Hematopoietic multipotent progenitor cell treated with erythropoietin and hydrocortisone succinate and interleukin-3 and kit ligand, for 15 days (in vitro differentiated cells): ENCODE measurements at places on chromosomes 4 and X.

DNA sequence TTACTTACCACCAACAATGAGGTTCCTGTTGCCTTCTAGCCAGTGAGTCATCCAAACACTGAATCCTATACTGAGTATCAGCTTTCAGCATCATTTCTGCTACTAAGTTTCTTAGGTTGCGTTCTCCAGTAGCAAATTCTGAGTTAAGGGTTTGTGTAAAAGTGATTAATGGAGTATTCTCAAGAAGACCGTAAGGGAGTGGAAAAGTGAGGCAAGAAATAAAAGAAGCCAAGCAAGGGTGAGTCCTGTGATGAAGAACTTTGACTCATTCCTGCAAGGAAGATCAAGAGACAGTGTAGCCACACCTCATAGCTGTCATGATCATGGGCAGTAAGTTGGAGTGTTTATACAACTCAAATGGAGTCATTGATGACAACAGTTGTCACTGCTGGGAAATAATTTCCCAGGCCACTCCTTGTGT lies 446.2 kb downstream of the RAPGEF2 start:
- no peak for DNase-seq

DNA sequence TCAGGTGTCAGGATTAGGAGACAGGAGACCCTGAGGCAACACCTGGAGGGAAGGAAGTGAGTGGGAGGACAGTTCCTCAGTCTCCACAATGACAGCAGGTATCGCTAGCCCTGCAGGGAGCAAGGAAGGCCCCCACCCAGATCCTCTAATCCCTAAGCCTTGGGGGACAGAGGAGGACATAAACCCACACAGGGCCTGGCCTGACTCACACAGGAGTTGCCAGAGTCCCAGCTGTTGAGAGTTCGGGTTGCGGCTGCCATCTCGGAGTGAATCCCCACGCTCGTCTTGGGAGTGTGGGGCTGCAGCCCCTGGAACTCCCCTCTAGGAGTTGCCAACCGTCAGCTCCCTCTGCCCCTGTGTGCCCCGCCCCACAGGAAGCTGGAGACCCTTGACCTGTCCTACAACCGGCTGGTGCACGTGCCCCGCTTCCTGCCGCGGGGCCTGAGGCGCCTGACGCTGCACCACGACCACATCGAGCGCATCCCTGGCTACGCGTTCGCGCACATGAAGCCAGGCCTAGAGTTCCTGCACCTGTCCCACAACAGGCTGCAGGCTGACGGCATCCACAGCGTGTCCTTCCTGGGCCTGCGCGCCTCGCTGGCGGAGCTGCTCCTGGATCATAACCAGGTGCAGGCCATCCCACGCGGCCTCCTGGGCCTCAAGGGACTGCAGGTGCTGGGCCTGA lies 9.2 kb upstream of the BGN start:
- no peak for DNase-seq

DNA sequence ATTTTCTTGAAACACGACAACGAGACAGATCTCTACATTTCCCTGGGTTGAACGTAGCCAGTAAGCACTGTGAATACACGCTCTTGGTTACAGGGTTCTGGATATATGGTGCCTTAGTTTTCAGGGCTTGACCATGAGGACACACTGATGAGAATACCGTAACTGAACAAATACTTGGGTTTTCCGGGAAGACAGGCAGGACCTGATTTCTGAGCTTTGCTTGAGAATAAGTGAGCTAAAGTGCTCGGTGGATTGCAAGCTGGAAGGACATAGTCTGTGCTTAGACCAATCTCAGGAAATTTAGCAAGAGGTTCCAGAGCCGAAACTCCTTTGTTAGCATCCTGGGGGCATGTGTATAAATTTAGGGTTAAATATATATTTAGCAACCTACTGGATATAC lies 876 bp upstream of the TACR3 start:
- no peak for DNase-seq

- DNase-seq = no peak
These were observed 348.1 kb downstream of the NR3C2 start for GRCh38 chr4:148094149-148094548.

DNA sequence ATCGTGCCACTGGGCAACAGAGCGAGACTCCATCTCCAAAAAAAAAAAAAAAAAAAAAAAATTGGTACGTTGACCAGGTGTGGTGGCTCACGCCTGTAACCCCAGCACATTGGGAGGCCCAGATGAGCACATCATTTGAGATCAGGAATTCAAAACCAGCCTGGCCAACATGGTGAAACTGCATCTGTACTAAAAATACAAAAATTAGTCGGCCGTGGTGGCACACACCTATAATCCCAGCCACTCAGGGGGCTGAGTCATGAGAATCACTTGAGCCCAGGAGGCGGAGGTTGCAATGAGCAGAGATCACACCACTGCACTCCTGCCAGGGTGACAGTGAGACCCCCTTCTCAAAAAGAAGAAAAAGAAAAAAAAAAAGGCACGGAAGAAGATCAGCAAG lies 24.5 kb downstream of the RBMX start:
- no peak for DNase-seq

DNA sequence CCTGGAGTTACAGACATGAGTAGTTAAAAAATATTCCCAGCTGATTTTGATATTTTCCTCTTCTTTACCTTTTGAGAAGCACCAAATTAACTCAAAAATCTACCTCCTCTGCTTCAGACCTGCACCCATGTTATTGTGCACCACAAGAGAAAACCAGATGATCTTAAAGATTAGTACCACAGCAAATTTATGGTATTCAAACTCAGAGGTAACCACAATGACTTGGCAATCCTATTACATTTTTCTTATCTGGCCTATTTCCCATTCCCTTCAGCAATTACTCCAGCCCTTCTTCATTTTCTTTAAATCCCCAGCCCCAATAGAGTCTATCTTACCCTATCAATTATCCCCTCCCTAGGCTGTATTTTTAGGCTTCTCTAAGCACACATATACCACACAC lies 535.1 kb downstream of the FAT4 start:
- no peak for DNase-seq

DNA sequence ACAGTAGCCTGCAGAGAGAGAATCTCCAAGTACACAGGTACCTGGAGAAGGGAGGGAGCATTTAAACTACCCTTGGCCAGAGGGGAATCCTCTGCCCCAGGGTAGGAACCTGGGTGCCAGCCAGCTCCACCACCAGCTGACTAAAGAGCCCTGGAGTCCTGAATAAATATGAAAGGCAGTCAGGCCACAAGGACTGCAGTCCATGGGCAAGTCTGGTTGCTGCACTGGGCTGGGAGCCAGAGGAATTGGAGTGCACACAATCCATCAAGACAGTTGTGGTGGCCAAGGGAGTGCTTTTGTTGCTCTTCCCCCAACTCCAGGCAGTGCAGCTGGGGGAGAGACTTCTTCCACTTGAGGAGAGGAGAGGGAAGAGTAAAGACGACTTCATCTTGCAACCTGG lies 172.5 kb downstream of the HNRNPD start:
- no peak for DNase-seq

- DNase-seq = peak; percentile 74
These were observed 692 bp downstream of the SPCS3 start for GRCh38 chr4:176320340-176320975.

GRCh38 chr4:53777244-53777984 lies 186.1 kb upstream of the LNX1 start:
- DNase-seq = no peak

- DNase-seq = peak; percentile 7
These were observed 608 bp downstream of the TAF1 start for GRCh38 chrX:71366674-71367256.

- no peak for DNase-seq
These were observed 586 bp upstream of the NSG1 start for GRCh38 chr4:4386296-4386735.

DNA sequence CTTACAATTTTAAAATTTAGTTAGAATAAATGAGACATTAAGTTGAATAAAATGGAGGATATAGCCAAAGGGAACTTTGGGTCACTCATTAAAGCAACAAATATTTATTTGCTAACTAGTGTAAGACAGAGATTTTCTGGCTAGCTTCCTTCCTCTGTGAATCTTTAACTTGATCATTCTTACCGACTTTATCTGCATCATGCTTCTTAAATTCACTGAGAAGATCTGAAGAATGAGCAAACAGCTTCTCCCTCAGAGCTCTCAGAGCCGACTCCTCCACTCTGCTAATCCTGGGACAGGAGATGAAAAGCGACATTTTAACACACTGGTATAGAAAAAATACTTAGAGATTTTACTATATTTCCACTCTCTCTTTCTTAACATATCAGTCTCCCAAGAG lies 35.1 kb downstream of the PPEF2 start:
- DNase-seq = no peak

- no peak for DNase-seq
These were observed 74.8 kb upstream of the SLIT2 start for GRCh38 chr4:20176881-20177280.

- DNase-seq = no peak
These were observed 162.1 kb downstream of the EPHA5 start for GRCh38 chr4:65508168-65508567.

DNA sequence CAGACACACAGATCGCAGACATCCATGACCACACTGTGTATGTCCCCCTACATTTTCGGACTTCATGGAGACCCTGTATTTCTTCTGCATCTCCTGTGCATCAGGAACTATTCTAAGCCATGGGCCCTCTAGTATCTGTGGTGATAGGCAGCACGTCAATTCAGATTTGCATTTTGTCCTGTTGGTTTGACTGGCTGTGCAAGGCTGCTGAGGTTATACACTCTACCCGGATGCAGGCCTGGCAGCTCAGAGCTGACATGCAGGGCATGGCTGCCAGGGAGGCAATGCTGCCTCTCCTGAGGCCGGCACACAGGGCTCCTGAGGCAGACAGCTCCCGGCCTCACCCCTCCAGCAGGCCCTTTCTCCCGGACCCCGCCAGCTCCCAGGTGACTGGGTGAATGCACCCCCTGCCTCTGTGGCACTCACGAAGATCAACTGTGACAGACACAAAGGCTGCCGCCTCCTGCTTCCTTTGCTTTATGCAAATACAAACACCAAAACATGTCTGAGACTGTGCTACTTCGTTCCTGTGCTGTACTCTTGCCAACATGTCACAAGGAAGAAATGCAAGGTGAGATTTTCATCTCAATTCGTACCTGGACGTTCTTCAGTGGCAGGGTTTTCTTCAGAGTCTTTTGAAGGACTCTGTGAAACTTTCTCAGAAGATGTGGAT lies 51.0 kb downstream of the NSG1 start:
- no peak for DNase-seq

DNA sequence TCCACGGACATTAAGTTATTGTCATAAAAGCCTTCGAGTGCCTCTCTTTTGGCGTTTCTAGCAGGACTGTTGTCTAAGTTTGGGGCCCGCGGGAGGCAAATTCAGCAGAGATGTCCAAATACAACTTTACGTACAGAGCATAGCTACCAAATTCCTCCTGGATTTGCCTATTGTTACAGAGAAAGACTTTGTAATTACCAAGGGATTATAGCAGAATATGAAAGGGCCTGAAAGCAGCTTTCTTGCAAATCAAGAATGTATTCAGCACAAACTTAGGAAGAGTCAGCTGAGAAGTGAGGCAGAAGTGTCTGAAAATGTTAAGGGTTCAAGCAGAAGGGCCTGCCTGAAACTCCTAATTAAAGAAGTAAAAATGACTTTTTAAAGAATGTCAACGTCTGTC lies 1053.5 kb upstream of the TENM3 start:
- no peak for DNase-seq

DNA sequence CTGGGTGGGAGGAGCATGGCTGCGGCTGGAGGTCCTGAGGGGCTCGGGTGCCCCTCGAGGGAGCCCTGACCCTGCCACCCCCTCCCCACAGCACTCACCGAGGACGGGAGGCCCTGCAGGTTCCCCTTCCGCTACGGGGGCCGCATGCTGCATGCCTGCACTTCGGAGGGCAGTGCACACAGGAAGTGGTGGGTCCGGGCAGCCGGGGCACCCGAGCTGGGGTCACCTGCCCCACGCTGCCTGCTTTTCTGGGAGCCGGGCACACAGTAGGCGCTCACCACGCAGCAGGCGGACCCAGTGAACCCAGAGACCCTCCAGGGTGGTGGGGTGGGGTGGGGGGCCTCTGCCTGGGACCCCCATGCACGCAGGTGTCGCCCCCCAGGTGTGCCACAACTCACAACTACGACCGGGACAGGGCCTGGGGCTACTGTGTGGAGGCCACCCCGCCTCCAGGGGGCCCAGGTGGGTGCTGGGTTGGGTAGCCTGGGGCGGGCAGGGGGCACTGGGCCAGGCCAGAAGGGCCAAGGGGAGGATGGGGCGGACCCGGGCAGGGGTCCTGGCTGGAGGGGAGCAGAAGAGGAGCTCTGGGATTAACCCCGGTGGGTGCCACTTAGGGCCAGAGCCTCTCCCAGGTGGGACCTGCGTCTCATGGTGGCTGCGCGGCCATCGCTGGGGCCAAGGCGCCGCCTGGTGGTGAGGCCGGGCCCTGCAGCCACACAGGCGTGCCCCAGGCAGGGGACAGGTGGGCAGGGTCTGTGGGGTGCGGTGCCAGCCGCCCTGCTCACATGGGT lies 1.4 kb downstream of the HGFAC start:
- DNase-seq = peak; percentile 64

DNA sequence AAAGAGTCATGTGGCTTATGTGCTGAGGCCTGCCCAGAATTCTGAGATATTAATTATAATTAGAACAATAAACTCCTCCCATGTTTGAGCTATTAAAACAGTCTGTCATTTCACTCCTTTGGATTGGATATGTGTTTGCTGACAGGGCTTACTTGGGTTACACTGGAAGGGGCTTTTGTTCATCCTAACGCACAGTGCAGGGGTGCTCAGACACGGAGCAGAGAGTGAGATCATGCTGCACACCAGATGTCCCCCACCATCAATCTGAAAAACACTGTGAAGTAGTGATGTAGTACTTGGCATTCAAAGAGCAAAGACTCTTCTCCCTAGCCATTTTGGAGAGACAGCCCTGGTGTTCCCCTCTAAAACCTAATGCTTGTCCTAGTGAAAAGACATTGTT lies 24.1 kb upstream of the SMIM10L2A start:
- DNase-seq = no peak
